HEK293T (cell line): ENCODE measurements at places on chromosomes 6 and 20.
A peak's percentile ranks its signal among the peaks of the same experiment; 100 is the strongest.

DNA sequence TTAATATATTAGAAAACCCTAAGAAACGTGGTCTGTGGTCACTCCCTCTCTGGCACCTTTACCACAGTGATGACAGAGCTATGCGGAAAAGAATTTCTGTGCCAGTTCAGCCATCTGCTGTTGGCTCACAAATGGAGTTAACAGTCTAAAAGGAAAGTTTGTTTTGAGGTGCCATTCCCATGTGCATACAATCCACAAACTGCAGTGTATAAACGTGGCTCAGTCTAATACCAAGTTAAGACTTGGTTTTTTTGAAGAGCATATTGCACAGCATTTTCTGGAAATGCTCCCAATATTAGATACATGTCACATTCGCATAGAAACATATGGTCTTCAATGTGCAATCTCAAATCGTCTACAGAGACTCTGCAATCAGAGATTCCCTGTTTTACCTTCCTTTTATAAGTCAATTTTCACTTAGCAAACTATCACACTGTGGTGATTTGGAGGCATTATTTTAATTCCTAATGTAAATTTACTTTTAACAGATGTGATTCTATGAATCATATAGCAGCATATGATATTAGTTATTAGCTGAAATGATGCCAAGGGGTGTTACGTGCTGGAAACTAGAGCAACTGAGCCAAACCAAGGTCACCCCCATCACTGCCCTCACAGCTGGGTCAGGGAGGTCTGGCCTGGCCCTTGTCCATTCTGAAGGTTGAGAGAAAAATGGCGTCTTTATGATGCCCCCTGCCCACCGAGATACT lies 383.5 kb downstream of the PRKN start:
- DNase-seq = no peak

DNA sequence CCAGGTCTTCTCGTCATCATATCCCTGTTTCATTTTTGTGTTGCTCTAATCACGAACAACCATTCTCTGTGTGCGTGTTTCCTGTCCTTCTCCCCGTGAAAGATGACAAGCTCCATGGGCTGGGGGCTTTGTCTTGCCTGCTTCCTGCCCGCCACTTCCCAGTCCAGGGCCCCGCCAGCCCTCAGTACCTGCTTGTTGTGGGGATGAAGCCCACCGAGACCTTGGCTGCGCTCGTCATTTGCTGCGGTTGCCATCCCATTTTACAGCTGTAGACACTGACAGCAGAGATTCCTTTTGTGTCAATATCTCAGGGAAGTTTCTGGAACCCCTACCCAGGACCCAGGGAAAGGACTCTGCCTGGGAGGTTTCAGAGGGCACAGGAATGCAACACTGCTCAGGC lies 40.3 kb upstream of the STX16 start:
- DNase-seq = no peak

- no peak for DNase-seq
Observed at GRCh38 chr6:52065621-52066020, 21.8 kb downstream of the PKHD1 start.

- DNase-seq = no peak
Observed at GRCh38 chr20:2742431-2742830, 49.9 kb downstream of the EBF4 start.

GRCh38 chr6:70281923-70282311 lies 21.0 kb downstream of the COL9A1 start:
- no peak for DNase-seq

GRCh38 chr6:24692848-24693592 lies 25.9 kb downstream of the C6orf62 start:
- DNase-seq = no peak

GRCh38 chr6:148144917-148145521 lies 197.6 kb upstream of the SASH1 start:
- DNase-seq = peak; percentile 79

- no peak for DNase-seq
Observed at GRCh38 chr6:2917065-2917464, 14.0 kb upstream of the SERPINB9 start.

DNA sequence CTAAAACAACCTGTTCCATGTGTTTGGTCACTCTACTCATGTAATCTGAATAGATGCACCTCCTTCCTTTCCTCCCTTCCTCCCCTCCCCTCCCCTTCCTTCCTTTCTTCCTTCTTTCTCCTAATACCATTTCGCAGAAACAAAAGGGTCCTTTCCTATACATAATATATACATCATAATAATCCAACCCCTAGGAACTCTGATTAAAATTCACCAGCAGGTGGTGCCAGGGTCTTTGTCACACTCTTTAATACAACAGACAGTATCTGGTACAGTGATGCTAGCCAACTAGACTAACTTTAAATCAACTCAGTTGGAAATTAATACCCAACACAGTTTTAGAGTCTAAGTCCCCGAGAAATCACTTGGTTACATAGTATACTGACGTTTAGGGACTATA lies 181.2 kb upstream of the SHLD1 start:
- peak; percentile 20 for DNase-seq

DNA sequence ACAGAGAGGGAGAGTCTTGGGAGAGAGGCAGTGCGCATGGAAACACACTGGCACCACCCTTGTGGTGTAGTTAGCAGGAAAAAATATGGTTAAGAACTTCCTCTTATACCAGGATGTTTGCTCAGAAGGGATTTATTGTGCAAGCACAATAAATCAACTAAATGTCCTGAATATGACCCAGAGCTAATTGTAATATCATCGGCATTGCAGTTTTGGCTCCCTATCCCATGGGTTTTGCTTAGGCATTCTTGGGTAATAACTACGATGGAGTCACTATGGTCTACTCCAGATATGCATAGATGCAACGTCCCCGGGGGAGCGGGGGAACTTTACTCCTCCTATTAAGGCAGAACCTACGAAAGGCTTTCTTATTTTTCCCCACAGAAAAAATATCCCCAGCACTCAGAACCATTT lies 751.6 kb downstream of the EYS start:
- DNase-seq = no peak

DNA sequence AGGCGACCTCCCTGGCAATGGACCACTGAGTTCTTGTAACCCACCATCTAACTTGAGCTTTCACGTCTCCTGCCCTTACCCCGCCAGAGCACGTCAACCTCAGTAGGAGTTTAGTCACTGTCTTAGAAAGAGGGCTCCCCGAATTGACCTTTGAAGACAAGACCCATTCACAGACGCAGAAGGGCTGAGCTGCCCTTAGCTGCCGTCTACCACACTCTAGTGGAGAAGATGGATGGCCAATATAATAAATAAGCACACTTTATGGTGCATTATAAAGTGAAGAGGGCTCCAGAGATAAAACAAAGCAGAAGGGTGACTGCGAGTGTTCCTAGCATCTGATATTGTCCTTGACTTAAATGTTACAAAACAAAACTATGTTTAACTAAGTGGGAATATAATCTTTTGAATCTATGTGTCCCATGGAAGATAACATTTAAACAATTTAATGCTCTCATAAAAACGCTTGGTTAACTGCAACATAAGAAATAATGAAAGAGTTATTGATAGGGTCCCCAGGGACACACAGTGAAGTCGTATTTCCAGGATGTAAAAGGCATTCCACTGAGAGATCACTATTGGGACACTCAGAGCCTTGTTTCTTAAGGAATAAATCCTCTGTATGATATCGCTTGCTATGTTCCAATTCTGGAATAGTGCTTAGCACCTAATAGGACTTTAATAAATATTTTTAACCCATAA lies 261.1 kb downstream of the THBS2 start:
- no peak for DNase-seq

GRCh38 chr6:152151920-152152319 lies 344.4 kb downstream of the ESR1 start:
- DNase-seq = no peak

DNA sequence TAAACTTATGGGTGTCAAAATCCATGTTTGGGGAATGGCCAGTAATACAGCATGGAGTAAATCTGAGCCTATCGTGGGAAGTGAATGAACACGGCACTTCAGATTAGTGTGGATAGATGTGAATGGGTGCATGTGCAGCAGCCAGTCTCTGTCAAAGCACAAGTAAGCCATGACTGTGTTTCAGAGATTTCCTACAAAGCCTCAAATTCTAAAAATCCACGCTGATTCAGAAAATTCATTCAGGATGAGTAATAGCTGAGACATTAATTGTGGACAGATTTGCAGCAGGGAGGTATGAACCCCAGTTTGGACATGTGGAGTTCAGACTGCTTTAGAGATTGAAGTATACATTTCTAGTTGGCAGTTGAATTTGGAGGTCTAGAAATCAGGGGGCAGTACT lies 115.1 kb downstream of the QKI start:
- DNase-seq = no peak

GRCh38 chr20:50265245-50265946 lies 74.8 kb downstream of the CEBPB start:
- DNase-seq = no peak

- DNase-seq = no peak
Observed at GRCh38 chr6:106244931-106245330, 80.6 kb downstream of the ATG5 start.

- no peak for DNase-seq
Observed at GRCh38 chr6:122568797-122569221, 41.4 kb upstream of the PKIB start.

DNA sequence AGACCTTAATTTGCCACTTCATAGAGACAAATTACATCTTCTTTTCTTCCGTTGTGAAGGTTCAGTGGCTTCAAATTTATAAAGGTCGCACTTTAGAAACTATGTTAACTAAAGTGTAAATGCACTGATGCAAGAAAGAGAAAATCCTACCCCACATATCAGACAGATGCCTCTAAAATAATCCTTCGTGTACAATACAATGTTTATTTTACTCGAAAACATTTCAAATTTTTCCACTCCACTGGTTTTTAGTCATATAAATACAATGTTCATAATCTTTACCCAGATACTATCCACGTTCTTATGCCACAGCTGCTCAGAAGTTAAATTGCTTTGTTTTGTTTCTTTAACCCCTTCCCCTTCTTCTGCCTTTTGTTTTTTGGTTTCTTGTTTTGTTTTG lies 140.3 kb upstream of the LAMP5 start:
- DNase-seq = no peak

DNA sequence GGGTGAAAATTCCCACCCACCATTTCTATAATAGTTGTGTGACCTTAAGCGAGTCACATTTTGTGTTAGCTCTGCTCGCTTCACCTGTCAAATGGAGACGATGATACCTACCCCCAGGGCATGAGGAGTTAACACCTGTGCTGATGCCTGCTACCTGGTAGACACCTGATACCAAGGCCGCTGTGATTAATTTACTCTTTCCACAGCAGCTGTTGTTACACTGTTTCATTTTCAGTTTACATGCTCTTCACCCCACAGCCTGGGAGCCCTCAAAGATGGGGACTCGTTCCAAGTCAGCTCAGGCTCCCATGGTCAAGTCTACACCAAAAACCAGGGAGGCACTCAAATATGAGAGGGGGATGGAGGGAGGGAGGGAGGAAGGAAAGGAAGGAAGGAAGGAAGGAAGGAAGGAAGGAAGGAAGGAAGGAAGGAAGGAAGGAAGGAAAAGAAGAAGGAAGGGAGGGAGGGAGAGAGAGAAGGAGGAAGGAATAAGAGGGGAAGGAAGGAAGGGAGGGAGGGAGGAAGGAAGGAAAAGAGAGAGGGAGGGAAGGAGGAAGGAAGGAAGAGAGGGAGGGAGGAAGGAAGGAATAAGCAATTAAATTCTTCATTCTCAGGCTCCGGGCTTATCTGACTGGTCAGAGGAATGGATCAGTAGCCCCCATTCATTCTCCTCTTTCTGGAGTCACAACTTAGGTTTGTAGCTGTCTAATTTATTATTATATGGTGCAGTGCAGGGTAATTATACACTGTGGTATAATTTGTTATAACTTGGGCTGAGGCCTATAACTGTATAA lies 40.9 kb downstream of the PDYN start:
- no peak for DNase-seq

GRCh38 chr20:51481341-51481914 lies 61.1 kb downstream of the NFATC2 start:
- no peak for DNase-seq

DNA sequence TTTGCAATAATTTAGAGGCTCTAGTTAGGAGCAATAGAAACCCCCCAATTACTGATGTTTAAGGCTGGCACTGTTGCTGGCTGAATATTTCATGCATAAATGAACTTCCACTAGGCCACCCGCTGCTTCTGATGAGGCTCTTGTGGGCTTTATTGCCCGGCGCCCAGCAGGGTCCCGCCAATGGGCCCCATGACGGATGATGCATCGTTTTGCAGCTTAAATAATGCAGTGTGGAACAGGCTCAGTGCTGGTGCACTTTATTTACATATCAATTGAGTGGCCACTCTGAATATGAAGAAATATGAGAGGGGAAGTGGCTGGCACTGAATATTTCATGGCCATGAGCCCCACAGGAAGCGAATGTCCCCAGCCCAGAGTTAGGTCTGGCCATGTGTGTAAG lies 155.3 kb upstream of the MAFB start:
- DNase-seq = peak; percentile 64

- no peak for DNase-seq
Observed at GRCh38 chr6:138757136-138757535, 16.4 kb upstream of the CCDC28A start.

GRCh38 chr6:34414999-34415858 lies 10.6 kb downstream of the RPS10 start:
- peak; percentile 53 for DNase-seq

GRCh38 chr20:64065974-64066343 lies 3.0 kb downstream of the TCEA2 start:
- no peak for DNase-seq

- DNase-seq = no peak
Observed at GRCh38 chr6:19845266-19846041, 8.3 kb downstream of the ID4 start.
